ENCODE measurements at places on chromosomes 16 and 17.

- no peaks in the 10 kb centered on the region for H3K4me1 ChIP-seq
- H3K27ac ChIP-seq, result no peak overlapping the region
- no peak for DNase-seq
- peaks cover 6% of the 10 kb centered on the region for H3K27me3 ChIP-seq
- no peaks in the 10 kb centered on the region for H3K36me3 ChIP-seq
Observed at GRCh38 chr16:77767211-77767610, 21.2 kb upstream of the VAT1L start.

DNA sequence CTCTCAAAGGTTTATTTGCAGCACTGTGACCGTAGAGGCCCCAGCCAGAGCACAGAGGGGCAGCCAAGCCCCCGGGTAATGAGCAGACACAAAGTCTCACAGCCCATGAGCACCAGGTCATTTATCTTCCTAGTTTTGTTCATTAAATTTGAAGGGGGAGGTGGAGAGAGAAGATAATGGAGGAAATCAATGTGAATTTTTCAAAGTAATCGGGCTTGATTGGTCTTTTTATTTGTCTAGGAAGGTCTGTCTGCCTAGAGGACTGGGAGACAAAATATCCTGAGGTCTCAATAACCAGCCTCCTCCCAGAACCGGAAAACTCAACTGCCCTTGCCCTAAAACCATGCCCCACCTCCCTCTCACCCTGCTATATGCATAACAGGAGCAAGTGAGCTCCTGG lies 189.0 kb downstream of the SLC39A11 start:
- H3K27ac ChIP-seq, result no peak overlapping the region
- DNase-seq, result no peak
- no peaks in the 10 kb centered on the region for H3K4me1 ChIP-seq
- no peak overlapping the region for H3K4me3 ChIP-seq

- H3K4me3 ChIP-seq, result no peak overlapping the region
- peaks cover 7% of the 10 kb centered on the region for H3K4me1 ChIP-seq
- H3K27me3 ChIP-seq, result peaks cover 21% of the 10 kb centered on the region
- DNase-seq, result no peak
- H3K36me3 ChIP-seq, result peaks cover 5% of the 10 kb centered on the region
- no peak overlapping the region for H3K27ac ChIP-seq
Observed at GRCh38 chr17:7063518-7064094, 16.4 kb downstream of the CLEC10A start.

GRCh38 chr17:33511670-33512069 lies 218.6 kb upstream of the ASIC2 start:
- H3K4me1 ChIP-seq, result peaks cover 16% of the 10 kb centered on the region
- H3K27me3 ChIP-seq, result peaks cover 35% of the 10 kb centered on the region
- H3K27ac ChIP-seq, result no peak overlapping the region
- peak; percentile 41 for DNase-seq

DNA sequence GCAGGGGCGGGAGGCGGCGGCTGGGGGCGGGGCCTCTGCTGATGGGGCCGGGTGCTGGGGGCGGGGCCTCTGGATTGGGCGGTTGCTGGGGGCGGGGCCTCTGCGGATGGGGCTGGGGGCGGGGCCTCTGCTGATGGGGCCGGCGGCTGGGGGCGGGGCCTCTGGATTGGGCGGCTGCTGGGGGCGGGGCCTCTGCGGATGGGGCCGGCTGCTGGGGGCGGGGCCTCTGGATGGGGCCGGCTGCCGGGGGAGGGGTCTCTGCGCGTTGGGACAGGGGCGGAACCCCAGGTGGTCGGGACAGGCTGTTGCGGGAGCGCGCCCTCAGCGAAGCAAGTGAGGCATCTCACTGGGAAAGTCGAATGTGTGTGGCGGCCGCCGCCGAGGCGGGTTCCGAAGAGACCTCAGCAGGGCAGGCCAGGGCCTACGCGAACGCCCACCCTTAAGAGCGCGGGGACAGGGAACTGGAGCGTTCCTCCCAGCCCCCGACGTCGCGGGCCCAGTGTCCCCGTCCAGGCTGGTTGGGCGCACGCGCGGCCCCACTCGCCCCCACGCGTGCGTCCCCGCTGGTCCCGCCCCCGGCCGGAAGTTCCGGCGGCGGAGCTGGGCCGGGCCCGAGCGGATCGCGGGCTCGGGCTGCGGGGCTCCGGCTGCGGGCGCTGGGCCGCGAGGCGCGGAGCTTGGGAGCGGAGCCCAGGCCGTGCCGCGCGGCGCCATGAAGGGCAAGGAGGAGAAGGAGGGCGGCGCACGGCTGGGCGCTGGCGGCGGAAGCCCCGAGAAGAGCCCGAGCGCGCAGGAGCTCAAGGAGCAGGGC lies at the start of gene STUB1:
Gene STUB1, plus strand, starts transcription at position 597 of the 811 bp plus-strand sequence. Its CDS starts 116 bp downstream, at position 713.
- H3K4me3 ChIP-seq, result peak within 1 kb of the TSS; percentile 81
- no peaks in the 10 kb centered on the region for H3K27me3 ChIP-seq
- DNase-seq, result peak; percentile 91
- H3K4me1 ChIP-seq, result peaks cover 49% of the 10 kb centered on the region
- peaks cover 20% of the 10 kb centered on the region for H3K36me3 ChIP-seq

GRCh38 chr17:6546069-6546718 lies 10.2 kb downstream of the PITPNM3 start:
- no peak for DNase-seq
- H3K27me3 ChIP-seq, result peaks cover 7% of the 10 kb centered on the region
- H3K4me1 ChIP-seq, result peaks cover 13% of the 10 kb centered on the region
- H3K27ac ChIP-seq, result no peak overlapping the region
- H3K36me3 ChIP-seq, result no peaks in the 10 kb centered on the region

DNA sequence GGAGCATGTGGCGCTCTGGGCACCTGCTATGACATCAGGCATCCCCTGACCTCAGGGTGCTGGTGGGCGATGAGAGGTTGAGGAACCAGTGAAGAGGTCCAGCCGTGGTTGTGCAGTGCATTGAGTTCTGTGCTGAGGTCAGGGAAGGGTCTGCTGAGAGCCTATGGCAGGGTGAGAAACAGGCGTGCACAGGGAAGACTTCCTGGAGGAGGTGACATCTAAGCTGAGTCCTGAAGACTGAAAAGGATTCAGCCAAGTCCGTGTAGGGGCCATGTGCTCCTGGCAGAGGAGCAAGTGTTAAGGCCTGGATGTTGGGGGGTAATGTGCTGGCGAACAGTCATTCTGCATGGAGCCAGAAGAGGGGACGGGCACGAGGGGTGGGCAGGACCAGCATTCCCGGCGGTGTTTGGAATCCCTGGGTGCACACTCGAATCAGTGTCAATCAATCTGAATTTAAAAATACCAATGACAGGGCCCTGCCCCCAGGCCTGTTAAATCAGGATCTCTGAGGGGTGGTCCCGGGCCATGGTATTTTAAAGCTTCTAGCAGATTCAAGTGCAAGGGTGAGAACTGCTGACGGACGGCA lies 65.8 kb upstream of the CIBAR2 start:
- no peak overlapping the region for H3K27ac ChIP-seq
- no peaks in the 10 kb centered on the region for H3K36me3 ChIP-seq
- H3K27me3 ChIP-seq, result peaks cover 20% of the 10 kb centered on the region
- DNase-seq, result no peak

DNA sequence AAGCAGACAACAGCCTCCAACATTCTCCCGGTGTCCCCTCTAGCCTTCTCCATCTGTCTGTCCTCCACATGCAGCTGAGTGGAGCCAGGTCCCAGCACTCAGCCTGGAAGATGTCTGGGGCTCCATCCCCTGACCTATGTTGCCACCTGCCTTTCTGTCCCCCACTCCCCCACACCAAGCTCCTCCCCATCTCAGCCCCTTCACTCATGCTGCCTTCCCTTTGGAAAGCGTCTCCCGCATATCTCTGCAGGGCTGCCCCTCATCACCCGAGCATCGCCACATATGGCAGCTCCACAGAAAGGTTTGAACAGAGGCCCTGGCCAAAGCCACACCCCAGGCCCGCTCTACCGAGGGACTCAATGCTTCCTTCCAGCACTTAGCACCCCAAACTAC lies 24.2 kb downstream of the NSMCE1 start:
- no peak for DNase-seq
- H3K4me1 ChIP-seq, result peaks cover 81% of the 10 kb centered on the region
- H3K36me3 ChIP-seq, result peaks cover 64% of the 10 kb centered on the region
- H3K4me3 ChIP-seq, result no peak overlapping the region
- H3K27ac ChIP-seq, result no peak overlapping the region
- H3K27me3 ChIP-seq, result no peaks in the 10 kb centered on the region

Data from activated CD4-positive, alpha-beta memory T cell treated with anti-CD3 and anti-CD28 coated beads, Interleukin-2, amount 10 ng/mL, durations not matched to agents 7 days and 5 days (primary cell).